ENCODE measurements at places on chromosomes 5 and 9. TPM values are rescaled to one million over a fixed set of nuclear protein-coding genes. Genes with fewer than 3 reads are reported as not detected.

GRCh38 chr5:124056991-124057723, 545.2 kb downstream of the CSNK1G3 start:
- no peak overlapping the region for H3K4me3 ChIP-seq
- no peak for DNase-seq
- H3K27ac ChIP-seq: no peak overlapping the region
- no peaks in the 10 kb centered on the region for H3K36me3 ChIP-seq

DNA sequence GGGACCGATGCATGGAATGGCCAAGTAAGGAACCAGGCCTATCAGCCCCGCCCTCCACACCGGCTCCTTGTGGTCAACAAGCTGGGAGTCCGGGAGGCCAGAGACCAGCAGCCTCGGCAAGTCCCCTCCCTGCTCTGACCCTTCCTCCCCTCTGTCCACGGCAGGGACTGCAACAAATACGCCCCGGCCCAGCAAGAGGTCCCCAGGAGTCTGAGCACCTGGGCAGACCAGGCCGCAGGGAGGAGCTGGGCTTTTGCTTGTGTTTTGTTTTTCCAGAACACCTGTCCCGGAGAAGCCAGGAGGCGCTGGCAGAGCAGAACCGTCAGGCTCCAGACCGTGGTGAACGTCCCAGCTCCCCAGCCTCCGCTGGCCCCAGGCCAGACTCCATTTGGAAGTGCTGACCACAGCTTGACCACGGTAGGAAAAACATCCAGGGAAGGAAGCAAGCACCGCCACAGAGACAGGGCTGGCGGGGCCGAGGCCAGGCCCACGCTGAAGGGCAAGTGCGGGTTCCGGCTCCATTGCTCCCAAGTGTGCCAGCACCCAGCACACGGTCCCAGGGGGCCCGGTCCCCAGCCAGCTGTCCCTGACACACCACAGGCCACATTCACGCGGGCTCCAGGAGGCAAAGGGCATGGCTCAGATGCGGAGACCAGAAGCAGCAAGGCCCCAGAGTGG, 56.7 kb downstream of the VAV2 start:
- no peak overlapping the region for H3K4me3 ChIP-seq
- no peaks in the 10 kb centered on the region for H3K4me1 ChIP-seq
- H3K27ac ChIP-seq: no peak overlapping the region
- no peaks in the 10 kb centered on the region for H3K27me3 ChIP-seq
- H3K36me3 ChIP-seq: no peaks in the 10 kb centered on the region

GRCh38 chr5:16559702-16560101, 57.1 kb downstream of the RETREG1 start:
- no peak for DNase-seq
- H3K36me3 ChIP-seq: peaks cover 18% of the 10 kb centered on the region
- no peaks in the 10 kb centered on the region for H3K27me3 ChIP-seq
- H3K27ac ChIP-seq: no peak overlapping the region
- no peak overlapping the region for H3K4me3 ChIP-seq

Gene AJM1
- total RNA-seq: 1.3 TPM

DNA sequence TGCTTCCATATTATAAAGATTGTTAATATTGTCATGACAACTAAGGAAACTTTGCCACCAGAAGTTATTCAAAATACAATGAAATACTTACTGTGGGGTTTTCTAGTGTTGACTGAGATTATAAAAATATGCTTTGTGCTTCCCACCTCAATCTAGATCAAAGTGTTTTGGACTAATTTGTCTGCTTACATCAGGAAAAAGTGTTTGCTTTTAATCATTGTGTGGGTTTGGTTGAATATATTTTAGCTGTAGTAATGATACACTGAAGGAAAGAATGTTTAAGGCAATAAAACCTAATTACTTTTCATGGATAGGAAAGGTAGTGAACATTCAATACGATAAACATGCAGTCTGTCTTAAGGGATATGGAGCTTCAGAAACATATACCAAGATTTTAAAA, 29.8 kb upstream of the MAN2A1 start:
- H3K27ac ChIP-seq: no peak overlapping the region
- no peak overlapping the region for H3K4me3 ChIP-seq
- H3K27me3 ChIP-seq: peaks cover 3% of the 10 kb centered on the region
- peaks cover 19% of the 10 kb centered on the region for H3K4me1 ChIP-seq
- no peaks in the 10 kb centered on the region for H3K36me3 ChIP-seq

Gene CDKN2A
- 0.94 TPM for total RNA-seq

DNA sequence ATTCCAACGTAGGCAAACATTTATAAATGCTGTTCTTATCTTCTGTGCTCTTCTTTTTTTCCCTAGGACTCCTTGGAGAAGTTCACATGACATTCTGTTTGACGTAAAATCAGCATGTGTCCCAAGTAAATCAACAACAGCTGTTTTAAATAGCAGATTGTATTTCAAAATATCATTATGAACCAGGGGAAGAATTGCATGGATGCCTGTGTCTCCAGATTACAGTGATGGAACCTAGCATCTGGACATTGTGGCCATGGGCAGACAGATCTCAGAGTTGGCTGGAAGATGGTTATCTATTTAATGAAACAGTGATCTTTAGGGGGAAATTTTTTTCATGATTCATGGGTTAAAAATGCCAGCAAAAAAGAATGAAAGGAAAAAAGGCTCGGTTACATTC, 222.0 kb downstream of the MAN2A1 start:
- no peaks in the 10 kb centered on the region for H3K36me3 ChIP-seq
- no peak overlapping the region for H3K27ac ChIP-seq
- DNase-seq: no peak
- no peak overlapping the region for H3K4me3 ChIP-seq

- H3K4me3 ChIP-seq: no peak overlapping the region
- no peak for DNase-seq
- H3K27me3 ChIP-seq: no peaks in the 10 kb centered on the region
These were observed 7.4 kb downstream of the LRRC14B start for GRCh38 chr5:198516-199196.

Gene CD14
- 4.5 TPM for total RNA-seq

All from naive thymus-derived CD8-positive, alpha-beta T cell (primary cell).